ENCODE measurements at places on chromosomes 2 and 18.

DNA sequence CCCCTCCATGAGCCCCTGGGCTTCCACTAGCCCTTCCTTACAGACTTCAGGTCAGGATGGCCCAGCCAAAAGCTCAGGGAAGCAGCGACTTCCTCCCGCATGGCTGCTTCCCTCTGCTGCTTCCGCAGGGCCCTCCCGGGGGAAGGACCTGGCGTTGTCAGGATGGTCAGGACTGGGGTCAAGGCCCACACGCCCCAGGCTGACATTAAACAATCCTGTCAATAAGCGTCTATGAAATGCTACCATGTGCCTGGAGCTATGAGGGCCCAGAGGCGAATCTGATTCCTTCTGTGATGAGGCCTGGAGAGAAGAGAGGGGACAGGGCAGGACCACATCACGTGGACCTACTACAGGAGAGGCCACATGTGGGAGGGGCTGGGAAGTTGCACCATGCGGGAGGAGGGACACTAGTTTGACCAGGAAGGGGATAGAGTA lies 17.3 kb downstream of the CYS1 start:
- no peak for DNase-seq

- no peak for DNase-seq
Measured at GRCh38 chr2:150140777-150141176, 346.7 kb downstream of the RND3 start.

- no peak for DNase-seq
Measured at GRCh38 chr2:239611222-239611795, 210.5 kb upstream of the HDAC4 start.

- DNase-seq, result no peak
Measured at GRCh38 chr2:198293281-198293680, 488.9 kb downstream of the PLCL1 start.

DNA sequence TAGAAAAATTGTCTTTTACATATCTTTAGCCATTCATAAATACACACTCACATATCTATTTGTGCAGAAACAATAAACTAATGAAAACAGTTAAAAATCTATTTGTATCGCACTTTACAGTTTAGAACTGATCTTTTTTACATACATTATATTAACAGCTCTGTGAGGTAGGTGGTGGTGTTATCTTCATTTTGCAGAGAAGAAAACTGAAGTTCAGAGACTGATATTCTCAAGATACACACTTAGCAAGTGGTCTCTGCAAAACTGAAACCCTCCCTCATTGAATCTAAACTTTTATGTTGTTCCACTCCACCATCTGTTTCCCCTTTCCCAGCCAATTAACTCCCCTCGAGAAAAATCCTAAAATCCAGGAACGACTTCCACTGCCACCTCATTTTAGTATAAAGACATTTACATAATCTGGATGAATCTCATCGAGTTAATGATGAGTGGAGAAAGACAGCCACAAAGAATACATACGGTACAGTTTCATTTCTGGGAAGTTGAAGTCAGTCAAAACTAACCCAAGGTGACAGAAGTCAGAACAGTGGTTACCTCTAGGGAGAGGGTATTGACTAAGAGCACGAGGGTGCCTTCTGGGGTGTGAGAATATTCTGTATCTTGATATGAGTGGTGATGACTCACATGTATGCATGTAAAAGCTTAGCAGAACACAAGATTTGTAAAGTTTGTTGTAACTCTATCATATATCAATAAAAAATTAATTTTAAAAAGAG lies 524.2 kb upstream of the TCF4 start:
- DNase-seq, result peak; percentile 31

- DNase-seq, result no peak
Measured at GRCh38 chr2:152603166-152603565, 114.1 kb downstream of the PRPF40A start.

DNA sequence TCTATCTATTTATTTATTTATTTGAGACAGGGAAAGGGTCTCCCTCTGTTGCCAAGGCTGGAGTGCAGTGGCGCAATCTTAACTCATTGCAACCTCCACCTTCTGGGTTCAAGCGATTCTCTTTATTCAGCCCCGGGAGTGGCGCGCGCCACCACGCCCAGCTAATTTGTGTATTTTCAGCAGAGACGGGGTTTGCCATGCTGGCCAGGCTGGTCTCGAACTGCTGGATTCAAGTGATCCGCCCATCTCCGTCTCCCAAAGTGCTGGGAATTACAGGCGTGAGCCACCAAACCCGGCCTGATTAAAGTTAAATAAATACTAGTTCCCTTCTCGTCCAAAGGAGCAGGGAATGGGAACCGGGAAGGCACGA lies 4.2 kb upstream of the CTDSP1 start:
- DNase-seq, result no peak

DNA sequence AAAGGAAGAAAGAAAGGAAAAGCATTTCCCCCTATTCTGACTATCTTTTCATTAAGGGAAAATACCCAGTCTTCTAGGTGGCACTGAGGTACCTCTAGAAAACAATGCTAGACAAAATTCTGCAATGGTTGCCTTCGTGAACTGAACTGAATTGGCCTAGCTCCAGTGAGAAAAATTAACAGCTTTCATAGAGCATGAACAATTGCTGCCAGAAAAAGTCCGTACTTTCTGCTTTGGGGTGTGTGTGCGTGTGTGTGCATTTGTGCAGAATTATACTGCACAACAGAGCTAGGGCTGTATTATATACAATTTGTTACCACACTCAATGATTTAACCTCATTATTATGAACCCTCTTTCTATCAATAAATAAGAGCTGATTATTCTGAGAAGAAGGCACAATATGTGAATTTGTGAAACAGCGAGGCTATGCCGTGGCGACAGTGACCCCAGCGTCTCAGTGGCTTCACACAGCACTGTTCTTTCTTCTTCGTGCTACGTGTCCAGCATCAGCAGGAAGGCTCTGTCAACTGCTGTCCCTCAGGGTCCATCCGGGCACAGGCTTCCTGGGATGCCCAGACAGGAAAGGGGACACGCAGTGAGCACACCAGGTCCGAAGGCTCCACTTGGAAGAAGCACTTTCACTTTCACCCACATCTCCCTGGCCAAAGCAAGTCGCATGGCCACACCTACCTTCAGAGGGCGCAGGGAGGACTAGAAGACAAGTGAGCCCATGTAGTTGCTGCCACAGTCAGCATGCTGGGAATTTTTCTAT lies 47.5 kb downstream of the PTGR3 start:
- DNase-seq, result no peak

DNA sequence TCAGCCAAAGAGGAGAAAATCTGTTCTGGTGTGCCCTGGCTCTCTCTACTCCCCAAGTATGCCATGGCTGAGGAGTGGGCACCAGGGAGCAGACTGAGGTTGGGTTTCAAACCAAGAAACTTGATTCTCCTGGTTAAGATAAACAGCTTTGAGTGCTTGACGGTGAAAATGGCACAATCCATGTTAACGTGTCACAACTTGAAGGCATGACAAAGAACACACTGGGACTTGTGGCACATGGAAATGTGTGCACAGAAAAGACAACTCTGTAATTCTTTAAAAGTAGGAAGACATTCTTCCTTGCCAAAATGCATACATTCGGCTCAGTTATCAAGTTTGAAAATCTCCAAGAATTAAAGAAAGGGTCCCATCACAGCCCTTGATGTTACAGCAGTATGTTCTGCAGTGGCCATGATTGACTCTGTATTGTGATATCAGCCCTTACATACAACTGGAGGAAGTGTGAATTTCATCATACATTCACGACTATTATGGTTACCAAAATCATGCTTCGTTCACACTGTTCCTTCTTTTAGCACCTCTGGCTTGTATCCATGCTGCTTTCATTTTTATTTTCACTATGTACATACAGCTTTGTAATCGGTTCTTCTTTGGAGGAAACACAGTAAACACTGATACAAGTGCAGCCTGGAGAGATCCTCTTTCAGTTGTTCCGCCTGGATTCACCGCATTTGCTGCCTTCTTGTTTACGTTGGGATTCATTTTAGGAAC lies 15.6 kb upstream of the ACTG2 start:
- no peak for DNase-seq

- DNase-seq, result peak; percentile 53
Measured at GRCh38 chr18:48619016-48619415, 80.2 kb downstream of the CTIF start.

GRCh38 chr2:71790226-71791060 lies 337.1 kb downstream of the DYSF start:
- no peak for DNase-seq

Data from iris pigment epithelial cell (primary cell).